Parietal lobe (tissue), 2 donors: ENCODE measurements at places on chromosomes 5 and 9. TPM values are rescaled to one million over a fixed set of nuclear protein-coding genes. Genes with fewer than 3 reads are reported as not detected.

SLC12A2 gene
- 67.0 TPM for total RNA-seq

SPATA6L gene
- total RNA-seq: 13.8 TPM

GFPT2 gene
- total RNA-seq: 18.5 TPM

CRHBP gene
- 2.8 TPM for total RNA-seq

PRUNE2 gene
- 29.1 TPM for total RNA-seq

IL13 gene
- not detected for total RNA-seq

HMHB1 gene
- not detected for total RNA-seq

SLC46A2 gene
- total RNA-seq: not detected

DOCK8 gene
- total RNA-seq: 4.1 TPM

ZNF366 gene
- total RNA-seq: 1.3 TPM

DUSP1 gene
- 36.3 TPM for total RNA-seq
